ENCODE measurements at places on chromosomes 5 and 9.

DNA sequence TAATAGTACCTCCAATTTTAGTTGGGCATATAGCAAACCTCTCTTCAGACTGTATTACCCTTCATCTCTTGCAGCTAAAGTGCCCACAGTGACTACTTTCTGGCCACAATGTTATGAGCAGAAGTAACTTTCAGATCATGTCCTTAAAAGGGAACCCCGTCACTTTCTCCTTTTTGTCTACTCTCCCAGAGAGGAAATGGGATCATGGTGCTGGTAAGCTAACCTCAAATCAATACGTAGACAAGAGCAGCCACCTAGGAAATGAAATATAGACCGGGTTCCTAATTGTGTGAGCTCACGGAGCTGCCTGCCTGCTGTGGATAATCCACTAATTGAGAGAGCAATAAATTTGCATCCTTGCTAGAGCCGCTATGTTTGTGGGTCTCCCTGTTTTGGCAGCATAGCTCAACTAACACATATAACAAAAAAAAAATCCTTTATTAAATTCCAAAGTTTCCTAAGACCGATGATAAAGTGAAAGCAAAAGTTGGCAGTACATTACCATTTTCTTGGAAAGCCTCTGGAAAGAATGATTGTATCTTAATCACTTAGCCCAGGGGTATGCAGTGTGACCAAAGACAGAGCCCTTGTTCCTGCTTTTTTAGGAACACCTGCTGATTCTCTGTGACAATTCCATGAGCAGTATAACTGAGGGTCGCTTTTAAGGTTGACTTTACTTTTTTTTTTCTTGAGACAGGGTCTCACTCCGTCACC lies 5.6 kb upstream of the IL7R start:
- DNase-seq = no peak

- DNase-seq = no peak
These were observed 41.9 kb downstream of the TJP2 start for GRCh38 chr9:69215774-69216485.

- DNase-seq = no peak
These were observed at the start of gene NR2F1-AS1 for GRCh38 chr5:93580927-93581445. Gene NR2F1-AS1 (minus strand): TSS chr5:93581219.

- no peak for DNase-seq
These were observed 173.1 kb downstream of the SYK start for GRCh38 chr9:90974643-90975245.

GRCh38 chr5:11540112-11540511 lies 364.1 kb downstream of the CTNND2 start:
- DNase-seq = no peak

GRCh38 chr9:124005029-124005771 lies 6.4 kb upstream of the LHX2 start:
- no peak for DNase-seq

DNA sequence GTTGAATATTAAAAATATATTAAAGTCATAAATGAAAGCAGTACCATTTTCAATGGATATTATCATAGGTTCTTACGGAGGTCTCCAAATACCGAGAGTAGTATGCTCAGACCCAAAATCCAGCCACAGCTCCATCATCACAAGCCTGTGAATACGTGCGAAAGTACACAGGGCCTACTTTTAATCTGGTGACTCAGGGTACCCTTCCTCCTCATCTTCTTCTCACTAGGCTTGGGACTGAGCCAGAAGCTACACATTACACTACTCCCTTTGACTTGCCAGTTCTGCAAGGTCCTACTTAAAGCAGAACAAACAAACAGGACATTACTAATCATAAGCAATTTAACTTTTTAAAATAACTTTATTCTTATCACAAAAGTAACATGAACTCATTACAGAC lies 7.6 kb upstream of the RIC1 start:
- DNase-seq = no peak

- DNase-seq = no peak
These were observed 98.4 kb downstream of the ZNF354C start for GRCh38 chr5:179158556-179158955.

DNA sequence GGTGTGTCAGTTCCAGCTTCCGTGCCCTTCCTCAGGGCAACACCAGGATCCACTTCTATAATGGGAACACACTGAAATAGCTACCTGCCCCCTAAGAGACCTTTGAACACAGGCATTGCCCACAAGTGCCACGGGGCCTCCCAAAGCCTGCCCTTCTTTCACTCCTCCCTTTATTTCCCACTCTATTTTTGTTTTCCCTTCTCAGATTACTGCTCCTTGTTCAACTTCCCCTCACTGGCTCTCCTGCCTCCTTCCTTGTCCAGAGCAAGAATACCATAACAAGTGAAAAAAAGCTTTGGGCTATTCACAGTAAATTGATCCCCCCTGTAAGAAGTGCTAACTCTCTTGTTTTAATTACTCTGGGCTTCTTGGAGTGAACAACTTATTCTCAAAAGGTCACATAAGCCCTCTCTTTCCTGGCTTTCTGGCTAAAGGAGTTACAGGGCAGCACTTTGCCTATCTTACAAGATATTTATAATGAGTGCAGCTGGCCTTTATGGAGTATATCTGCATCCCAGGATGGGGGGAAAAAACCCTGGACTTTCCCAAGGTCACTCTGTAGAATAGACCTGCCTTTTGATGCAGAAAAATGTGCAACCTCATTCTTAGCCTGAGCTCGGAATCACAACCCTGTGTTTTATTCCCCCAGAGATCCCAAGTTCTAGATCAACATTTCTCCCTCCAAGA lies 11.3 kb downstream of the CTXN3 start:
- no peak for DNase-seq

DNA sequence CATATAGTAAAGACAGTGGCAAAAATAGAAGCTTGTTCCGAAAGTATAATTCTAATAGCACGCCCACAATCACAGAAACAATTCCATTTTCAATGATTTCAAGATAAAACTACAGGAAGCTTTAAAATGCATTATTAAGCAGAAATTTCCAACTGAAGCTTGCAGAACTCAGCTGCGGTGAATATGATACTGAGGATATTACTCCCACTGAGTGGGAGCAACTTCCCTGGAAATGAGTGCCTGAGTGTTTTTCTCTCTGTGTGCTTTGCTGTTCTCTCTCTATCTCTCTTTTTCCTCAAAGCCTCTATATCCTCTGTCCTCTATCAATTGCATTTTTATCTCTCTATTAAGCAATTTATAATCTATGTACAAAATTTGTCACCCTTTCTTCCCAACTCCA lies 187.5 kb upstream of the PRDM9 start:
- no peak for DNase-seq

Data from memory B cell (primary cell).